Stimulated activated naive CD8-positive, alpha-beta T cell treated with anti-CD3 and anti-CD28 coated beads, Interleukin-15, amount 100 ng/mL, for 72 hours (primary cell): ENCODE measurements at places on chromosomes 16 and 17.

DNA sequence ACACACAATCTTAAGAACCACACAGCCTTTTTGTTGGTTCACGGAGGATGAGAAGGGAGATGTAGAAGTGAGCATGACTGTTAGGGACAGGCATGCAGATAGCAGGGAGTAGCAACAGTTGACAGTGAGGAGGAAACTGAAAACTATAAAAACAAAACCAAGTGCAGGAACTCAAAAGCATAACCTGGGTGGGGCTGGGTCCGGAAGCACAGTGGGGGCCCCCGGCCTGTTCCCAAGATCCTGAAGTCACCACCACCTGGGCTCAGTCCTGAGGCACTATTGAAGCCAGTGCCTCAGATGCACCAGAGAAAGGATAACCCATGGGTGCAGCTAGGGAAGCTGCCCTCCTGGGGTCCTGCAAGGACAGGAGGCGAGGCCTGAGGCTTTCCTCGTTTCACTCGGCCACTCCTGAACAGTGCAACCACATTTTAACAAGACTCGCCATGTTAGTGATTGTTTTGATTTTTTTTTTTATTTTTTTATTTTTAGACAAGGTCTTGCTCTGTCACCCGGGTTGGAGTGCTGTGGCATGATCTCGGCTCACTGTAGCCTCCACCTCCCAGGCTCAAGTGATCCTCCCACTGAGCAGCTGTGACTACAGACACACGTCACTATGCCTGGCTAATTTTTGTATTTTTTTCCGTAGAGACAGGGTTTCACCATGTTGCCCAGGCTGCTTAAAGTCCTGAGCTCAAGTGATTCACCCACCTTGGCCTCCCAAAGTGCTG is 27.7 kb upstream of the CBX4 start:
- DNase-seq: no peak

GRCh38 chr17:4249452-4250029 is 14.2 kb downstream of the ANKFY1 start:
- DNase-seq: no peak

DNA sequence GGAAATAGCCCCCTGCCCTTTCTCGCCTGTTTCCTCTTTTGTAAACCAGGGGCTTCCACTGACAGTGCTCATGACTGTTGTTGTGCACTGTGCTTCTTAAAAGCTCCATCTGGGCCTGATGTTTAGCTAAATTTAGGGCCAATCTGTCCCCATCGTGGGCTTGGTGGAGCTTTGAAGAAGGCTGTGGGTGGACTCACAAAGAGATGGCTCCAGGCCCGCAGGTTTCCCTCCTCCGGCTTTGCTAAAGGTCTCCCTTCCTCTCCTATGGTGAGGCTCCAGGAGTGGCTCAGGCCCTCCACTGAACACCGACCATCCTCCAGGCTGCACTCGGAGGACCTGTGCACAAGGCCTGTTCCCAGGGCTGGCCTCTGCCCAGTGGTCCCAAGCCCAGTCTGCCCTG is 30.2 kb upstream of the XPO6 start:
- no peak for DNase-seq

GRCh38 chr17:82787081-82787848 is 35.4 kb downstream of the TBCD start:
- no peak for DNase-seq

DNA sequence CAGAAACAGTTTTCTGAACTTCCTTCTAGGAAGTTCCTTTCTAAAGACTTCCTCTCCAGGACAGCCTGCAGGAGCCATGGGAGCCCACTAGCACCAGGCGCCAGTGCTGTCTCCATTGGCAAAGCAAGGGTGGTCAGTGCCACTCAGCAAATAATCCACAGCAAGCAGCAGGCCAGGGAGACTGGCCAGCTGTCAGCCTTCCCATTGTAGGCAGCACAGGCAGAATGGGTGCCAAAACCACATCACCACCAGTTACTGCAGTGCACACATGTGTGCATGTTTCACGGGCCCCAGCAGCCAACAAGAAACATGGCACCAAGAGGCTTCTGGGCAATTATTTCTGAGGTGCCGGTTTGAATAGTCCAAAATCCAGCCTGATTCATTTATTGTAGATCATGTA is 26.7 kb downstream of the DNASE1 start:
- DNase-seq: no peak

DNA sequence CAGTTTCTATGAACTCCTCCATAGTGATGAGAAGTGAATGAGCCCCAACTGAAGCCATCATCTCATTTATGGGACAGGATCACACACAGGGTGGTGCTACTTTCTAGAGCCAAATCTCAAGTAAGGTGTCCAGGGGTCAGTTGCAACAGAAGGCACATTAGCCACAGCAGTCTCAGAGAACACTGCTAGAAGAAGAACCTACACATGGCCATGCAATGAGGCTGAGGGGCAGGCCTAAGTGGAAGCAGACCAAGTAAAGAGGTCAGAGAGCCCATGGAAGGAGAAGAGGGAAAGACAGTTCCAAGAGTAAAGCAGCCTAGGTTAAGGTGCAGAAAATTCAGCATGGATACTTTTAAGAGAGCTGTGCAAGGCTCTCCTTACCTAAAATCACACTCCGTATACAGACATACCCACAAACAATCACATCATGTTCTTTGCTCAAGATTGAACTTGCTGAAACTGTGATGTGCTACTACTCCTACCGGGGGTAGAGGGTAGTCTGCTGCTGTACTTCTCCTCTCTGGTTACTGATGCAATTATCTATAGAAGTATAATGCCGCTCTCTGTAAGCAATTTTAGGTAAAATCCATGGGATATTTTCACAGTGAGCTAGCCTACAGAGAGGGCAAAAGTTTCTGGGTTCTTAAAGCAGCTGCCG is 1.7 kb downstream of the ABCA8 start:
- no peak for DNase-seq
